ENCODE measurements at places on chromosomes 1 and 21.

DNA sequence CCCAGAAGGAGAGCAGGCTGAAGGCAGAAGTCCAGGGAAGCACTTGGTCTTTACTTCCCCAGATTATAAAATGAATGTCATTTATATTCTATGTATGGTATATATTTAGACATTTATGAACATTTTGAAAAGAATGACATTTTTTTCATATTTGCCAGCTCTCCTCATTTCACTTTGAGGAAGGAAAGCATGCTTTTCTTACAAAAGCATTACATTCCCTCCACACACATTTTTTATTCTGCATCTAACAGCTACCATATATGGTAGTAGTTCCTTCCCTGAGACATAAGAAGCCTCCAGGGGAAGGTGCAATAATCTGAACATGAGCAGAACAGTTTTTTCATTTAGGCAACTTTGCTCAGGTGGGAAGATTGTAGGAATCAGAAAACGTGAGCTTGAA lies 94.0 kb downstream of the LRRC7 start:
- no peak for DNase-seq

- no peak for DNase-seq
These were observed 68.8 kb downstream of the RPS6KC1 start for GRCh38 chr1:213119794-213120193.

- DNase-seq = no peak
These were observed 7.2 kb downstream of the MTR start for GRCh38 chr1:236802264-236802663.

DNA sequence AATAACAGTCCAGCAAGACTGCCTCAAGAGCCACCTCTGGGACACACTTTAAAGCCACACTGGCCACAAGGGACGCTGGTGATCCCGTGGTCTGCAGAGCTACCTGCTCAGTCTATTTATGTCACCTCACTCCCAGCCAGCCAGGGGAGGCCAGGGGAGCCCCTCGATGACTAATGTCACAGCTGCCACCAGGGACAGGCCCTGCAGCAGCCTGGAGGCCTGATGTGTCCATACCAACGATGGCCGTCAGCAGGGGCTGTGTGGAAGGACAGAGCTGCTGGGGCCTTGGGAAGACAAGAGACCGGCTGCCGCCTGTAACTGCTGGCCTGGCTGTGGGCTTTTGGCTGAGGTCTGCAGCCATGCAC lies 71.0 kb downstream of the SIK1 start:
- no peak for DNase-seq

DNA sequence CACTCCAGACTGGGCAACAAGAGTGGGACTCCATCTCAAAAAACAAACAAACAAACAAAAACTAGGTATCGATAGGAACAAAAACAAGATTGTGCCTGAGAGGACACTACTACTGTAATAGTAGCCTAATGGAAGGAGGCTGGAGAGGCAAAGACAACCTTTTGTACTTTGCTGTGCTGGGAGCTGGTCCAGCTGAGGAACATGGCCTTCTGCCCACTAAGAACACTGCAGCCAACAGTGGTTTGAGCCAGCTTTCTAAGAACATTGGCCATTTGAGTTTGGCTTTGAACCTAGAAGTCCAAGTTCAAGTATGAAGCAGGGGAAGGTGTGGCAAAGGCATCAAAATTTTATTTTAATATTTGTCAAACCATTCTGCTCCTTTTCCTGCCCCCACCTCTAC lies 22.7 kb upstream of the RGS8 start:
- no peak for DNase-seq

DNA sequence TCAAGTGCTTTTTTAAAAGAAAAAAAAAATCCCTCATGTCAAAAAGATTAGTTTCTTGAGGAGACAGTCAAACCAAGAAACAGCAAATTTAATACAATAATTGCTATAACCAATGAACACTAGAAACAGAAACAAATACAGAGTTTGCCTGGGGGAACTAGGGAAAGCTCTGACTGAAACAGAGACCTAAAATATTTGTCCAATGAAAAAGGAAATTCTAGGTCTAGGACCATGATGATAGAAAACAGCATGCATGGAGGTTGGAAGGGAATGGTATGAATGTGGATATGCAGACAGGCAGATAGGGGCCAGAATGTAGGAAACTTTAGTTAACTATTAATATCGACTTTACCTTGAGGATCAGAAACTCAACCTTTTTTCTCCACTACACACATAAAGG lies 31.4 kb downstream of the RNF115 start:
- DNase-seq = no peak

DNA sequence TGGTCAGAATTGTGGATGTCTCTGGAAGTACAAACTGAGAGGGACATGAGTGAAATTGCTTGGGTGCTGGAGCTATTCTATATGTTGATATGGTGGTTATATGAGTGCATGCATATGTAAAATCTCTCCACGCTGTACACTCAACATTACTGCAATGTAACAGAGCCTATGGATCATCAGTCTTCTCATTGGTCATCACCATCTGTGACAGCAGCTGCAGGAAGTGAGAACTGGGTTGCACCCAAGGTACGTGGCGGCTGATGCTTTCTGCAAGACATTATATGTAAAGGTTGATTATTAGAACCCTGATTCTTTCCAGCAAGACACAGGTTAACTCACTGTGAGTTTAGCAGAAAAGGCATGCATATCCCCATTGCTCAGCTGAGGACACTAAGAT lies 387.1 kb downstream of the OMA1 start:
- DNase-seq = no peak

- DNase-seq = no peak
These were observed 20.2 kb upstream of the IVNS1ABP start for GRCh38 chr1:185337246-185337645.

- no peak for DNase-seq
These were observed 101.3 kb upstream of the C1orf21 start for GRCh38 chr1:184285401-184286087.

GRCh38 chr1:37094302-37094701 lies 60.0 kb upstream of the GRIK3 start:
- DNase-seq = no peak

DNA sequence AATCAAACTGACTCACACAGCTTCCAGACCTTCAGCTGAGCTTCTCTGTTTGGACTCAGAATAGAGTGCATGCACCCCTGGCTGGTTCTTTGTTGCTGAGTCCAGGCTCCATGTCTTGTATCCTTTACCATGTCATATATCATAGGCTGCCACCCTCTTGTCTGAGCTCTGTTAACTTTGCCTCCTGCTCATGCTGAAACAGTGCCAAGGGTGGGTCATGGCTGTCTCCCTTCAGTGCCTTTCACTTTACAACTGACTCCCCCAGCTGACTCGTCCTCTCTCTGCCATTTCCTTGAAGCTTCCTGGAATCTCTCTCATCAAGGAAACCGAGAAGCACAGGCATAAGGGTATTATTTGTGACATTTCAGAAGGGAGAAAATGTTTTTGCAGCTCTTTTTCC lies 885.3 kb downstream of the TTLL7 start:
- DNase-seq = no peak

DNA sequence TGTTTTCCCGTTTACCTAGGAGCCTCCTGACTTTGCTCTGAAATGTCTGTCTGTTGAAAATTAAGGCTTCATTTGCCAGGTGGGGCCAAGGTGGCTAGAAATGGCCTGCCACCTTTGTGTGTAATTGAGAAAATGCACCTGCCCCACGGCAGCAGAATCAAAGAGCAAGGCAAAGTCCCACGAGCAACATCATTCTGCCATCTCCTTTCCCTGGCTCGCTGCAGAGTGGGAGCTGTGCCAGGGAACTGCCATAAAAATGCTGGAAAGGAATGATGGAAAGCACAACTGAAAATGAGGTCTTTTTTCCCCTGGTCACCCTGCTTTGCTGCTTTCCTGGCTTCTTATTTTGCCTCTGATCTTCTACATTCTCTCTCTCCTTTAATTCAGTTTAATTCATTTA lies 5.5 kb upstream of the OLFML2B start:
- DNase-seq = no peak

DNA sequence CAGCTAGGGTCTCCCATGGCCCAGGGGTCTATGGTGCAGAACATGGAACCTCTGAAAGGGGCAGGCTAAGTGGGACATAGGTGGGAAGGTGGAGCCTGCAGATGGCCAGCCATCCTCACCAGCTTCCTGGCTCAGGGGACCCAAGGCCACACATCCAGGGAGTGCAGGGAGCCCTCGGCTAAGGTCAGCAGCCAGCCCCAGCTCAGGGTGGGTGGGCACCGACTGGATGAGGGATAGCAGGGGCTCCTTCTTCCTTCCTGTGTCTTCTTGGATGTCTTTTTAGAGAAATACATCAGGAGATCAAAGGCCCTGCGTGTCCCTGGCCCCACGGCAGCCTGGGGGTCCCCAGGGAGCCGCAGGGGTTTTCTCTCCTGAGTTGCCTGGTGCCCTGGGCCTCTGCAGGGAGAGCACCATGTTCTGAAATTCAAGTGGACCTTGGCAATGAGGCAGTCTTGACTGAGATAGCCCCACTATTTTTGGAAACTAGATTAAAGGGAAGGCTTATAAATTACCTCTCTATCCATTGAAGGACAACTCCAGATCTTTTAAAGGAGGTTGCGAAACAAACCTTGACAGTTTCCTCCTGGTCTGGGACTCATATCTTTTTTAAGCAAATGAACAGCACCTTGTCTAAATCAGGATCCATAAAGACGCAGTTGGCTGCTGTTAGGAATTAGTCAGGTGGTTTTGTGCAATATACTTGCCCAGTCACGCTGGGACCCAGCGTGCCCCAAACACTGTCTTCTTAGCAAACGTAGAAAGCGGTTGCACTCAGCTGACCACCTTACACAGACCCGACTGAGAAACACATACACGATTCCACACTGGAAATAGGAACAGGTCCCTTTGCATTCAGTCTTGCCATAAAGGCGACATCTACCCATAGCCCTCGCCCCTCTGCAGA lies 242.3 kb downstream of the TOMM20 start:
- DNase-seq = no peak

DNA sequence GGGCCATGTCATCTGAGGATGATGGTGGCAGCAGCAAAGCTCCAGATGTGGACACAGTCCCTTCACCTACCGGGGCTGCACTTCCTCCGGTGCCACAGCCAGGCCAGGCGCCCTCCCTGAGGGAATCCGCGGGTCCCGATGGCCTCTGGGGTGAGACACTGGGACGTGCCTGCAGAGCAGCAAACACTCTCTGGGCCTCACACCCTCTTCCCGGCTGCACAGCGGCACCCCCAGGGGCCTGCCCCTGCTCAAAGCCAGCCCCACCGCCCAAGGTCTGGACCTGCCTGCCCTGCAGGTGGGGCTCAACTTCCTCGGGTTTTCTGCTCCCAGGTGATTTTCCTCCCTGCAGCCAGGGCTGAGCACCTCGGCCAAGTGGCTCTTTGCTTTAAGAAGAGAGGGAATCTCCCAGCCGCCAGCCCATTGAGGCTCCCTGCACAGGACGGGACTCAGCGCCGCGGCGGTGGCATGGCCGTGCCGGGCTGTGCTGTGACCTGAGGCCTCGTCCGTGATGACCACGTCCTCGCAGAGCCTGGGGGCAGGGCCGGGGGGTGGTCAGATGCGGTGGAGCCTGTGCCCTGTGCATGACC lies 21.3 kb upstream of the COL18A1 start:
- no peak for DNase-seq

DNA sequence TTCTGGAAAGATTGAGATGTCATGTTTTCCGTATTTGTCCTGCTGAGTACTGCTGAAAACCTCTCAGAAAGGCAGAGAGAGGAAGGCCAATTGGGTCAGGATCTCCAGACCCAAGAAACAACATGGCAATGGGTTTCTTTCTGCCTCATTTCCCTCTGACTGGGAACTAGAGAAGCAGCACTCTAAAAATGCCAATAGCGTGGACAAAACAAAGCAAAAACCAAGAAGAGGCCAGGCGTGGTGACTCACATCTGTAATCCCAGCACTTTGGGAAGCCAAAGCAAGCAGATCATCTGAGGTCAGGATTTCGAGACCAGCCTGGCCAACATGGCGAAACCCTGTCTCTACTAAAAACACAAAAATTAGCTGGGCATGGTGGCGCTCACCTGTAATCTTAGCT lies 18.3 kb downstream of the TNFRSF9 start:
- DNase-seq = no peak

- DNase-seq = no peak
These were observed 64.4 kb downstream of the CDC7 start for GRCh38 chr1:91564888-91565701.

DNA sequence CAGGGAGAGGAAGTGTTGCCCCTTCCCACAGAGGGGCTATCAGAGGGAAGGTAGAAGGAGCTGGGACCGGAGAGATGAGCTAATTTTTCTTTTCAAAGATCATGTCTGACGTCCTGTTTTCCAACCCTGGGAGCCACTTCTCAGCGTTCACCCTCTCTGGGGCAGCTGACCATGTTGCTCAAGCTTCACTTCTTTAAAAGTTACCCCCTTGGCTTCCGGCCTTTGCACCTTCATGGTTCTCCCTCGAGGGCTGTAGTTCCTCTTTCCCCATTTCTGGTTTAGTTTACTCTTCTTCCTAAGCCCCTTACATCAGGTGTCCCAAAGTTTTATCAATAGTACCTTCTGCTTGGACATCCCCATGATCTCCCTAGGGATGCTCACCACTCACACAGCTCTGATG lies 23.8 kb upstream of the CSF1 start:
- no peak for DNase-seq

DNA sequence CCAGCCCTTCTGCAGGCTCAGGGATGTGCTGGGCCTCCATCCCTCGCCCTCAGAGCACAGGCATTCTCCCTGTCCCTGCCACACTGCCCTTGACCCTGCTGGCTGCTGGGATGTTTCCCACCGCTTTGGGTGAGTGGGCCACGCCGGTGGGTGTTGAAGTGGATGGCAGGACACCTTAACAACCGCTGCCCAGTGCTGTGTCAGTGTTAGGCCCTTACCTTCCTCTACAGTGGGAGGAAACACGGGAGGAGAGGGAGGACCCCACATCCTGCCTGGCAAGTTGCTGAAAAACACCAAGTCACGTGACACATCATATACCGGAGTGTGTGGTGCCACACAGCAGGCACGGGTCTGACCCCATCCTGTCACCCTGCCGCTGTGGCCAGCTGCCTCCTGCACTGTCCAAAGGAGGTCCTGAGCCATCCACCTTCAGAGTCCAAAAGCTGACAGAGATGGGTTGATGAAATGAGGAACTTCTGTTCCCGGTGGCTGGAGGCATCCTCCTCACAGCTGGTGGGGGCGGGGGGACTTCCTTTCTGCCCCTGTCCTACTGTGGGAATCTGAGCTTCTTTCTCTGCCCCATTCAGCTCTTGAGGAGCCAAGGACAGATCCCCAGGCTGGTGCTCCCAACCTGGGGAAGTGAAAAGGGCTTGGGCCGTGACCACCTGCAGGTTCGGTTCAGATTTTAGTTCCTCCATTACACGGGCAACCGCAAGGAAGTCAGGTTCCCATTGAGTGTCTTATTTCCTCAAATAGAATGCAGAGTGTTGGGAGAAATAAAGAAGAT lies 3.2 kb upstream of the THEMIS2 start:
- no peak for DNase-seq

- DNase-seq = no peak
These were observed 8.1 kb downstream of the DNASE2B start for GRCh38 chr1:84406346-84406861.

DNA sequence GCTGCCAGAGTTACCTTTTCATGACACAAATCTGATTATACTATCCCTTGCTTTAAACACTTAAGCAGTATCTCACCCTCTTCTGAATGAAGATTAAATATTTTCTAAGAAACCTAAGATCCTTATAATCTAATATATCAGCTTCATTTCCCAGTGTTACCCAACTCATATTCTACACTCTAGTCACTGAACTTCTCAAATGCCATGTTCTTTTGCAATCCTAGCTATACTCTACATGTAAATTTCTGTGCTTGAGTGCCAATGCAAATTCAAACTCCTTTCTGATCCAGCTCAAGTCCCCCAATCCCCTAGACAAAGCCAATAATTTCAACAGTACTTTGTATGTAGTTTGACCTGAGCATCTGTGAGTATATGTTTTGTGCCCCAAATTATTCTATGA lies 293.9 kb downstream of the SDCCAG8 start:
- no peak for DNase-seq

All from stimulated activated CD4-positive, alpha-beta T cell treated with anti-CD3 and anti-CD28 coated beads, Interleukin-1b, Interleukin-23, amount 100 ng/mL, for 4 hours (primary cell).